ENCODE measurements at places on chromosomes 5 and 9. TPM values are rescaled to one million over a fixed set of nuclear protein-coding genes. Genes with fewer than 3 reads are reported as not detected.

PIP5K1B gene
- polyA plus RNA-seq = 54.0 TPM

MUSK gene
- polyA plus RNA-seq = 0.54 TPM

BTNL3 gene
- 121 TPM for polyA plus RNA-seq

LCN9 gene
- not detected for polyA plus RNA-seq

PRR7 gene
- 1.1 TPM for polyA plus RNA-seq

SLC25A2 gene
- 0.15 TPM for polyA plus RNA-seq

ICE1 gene
- polyA plus RNA-seq = 5.9 TPM

SPATA6L gene
- 8.5 TPM for polyA plus RNA-seq

PCDHGA8 gene
- polyA plus RNA-seq = not detected

DNA sequence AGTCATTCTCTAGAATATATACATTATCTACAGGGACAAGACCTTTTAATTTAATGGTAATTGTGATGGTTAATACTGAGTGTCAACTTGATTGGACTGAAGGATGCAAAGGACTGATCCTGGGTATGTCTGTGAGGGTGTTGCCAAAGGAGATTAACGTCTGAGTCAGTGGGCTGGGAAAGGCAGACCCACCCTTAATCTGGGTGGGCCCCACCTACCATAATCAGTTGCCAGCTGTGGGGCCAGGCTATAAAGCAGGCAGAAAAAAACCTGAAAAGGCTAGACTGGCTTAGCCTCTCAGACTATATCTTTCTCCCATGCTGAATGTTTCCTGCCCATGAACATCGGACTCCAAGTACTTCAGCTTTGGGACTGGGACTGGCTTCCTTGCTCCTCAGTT lies 112.2 kb upstream of the SMC2 start:
- DNase-seq = no peak

DNA sequence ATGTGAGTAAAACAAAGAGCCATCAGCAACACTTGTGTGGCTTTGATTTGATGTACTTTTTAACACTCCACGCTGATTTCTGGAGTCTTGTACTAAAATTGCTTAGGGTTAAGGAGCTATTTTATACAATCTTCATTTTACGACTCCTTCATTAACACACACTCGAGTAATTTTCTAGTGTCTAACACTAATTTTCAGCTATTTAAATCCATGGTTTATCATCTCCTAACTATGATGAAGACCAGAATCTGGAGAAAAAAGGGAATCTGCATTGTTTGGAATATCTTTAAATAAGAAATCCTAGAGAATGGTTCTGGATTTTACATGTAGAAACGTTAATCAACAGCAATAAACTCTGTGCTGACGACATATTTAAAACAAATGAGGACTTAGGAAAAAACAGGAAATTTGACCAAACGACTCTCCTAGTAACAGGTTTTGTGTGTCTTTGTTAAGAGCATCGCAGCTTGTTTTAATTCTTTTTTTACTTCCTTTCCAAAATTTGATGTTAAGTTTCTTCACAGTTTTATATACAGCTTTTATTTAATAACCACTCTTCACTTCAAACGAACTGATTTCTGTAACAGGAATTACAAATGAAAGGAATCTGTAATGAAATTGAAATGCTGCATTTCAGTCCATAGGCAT lies 138.5 kb downstream of the AOPEP start:
- DNase-seq = no peak

GRCh38 chr9:133260334-133261102 lies 14.5 kb downstream of the ABO start:
- DNase-seq = no peak

GRCh38 chr5:74619308-74619707 lies 21.2 kb downstream of the ENC1 start:
- DNase-seq = peak; percentile 57

- DNase-seq = no peak
Measured at GRCh38 chr9:6876195-6876894, 118.6 kb downstream of the KDM4C start.

- no peak for DNase-seq
Measured at GRCh38 chr9:129289131-129289731, 111.2 kb upstream of the IER5L start.

GRCh38 chr5:127375124-127375523 lies 84.5 kb downstream of the MEGF10 start:
- no peak for DNase-seq

DNA sequence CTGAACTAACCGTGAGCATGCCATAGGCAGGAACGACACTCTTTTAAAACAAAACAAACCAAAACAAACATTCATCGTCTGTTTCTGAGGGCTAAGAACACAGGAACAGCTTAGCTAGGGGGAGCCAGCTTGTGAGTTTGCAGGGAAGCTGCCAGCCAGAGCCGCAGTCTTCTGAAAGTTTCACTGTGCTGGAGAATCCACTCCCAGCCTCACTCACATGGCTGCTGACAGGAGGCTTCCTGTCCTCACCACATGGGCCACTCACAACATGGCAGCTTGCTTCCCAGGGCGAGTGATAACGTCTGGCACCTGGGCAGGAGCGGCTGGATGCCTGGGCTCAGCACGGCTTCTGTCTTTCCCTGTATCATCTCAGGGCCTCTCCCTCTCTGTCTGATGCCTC lies 275.2 kb downstream of the MSX2 start:
- DNase-seq = no peak

DNA sequence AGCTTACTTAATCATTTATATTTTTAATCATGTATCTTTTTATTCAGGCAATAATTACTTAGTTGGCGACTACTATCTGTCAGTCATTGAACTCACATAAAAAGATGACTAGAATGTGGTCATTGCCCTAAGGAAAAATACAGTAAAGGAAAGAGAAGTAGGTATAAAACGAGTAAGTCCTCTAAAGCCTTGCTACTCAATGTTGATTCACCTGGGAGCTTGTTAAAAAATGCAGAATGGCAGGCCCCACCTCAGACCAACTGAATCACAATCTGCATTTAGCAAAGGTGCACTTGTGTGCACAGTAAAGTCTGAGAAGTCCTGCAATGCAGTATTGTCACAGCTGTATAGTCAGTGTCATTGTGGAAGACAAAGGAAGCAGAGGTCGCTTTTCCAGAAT lies 592.4 kb downstream of the CSNK1G3 start:
- DNase-seq = no peak

GRCh38 chr5:129921204-129921603 lies 16.9 kb downstream of the CHSY3 start:
- no peak for DNase-seq

DNA sequence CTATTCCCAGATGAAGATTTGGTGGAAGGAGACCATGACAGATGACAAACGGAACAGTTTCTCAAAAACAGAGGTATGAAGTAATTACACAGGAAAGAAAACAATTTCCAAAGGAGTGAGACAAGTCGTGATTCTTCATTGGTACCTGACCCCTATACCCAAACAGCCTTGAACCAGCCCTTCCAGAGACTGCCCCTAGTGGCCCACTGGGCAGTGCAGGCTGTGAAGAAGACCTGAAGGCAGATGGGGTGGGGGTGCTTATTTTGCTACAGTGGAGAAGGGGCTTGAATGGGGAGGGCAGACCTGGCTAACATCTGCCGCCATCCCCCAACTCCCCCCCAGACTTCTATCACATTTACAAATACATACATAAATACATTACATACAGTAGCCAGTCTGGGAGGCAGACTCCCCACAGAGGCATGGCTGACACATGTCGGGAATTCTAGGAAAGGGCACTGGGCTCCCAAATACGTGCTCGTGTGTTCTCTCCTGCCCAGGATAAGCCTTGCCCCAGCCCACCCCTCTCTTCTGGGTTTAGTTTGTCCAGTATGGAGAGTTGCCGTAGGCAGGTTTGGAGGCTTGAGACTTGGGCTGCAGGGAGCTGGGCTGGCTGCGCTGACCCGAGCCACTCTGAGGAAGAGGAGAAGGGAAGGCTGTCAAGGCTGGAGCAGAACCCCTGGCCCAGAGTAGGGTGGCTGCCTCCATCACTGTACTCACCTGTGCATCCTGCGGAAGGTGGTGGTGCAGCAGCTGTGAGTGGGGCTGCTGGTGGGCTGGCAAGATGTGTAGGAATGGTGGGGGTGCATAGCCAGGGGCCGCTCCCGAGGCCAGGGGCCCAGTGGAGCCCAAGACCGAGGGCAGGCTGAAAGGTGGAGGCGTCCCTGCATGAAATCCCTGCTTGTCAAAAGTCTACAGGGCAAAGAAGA lies 105.3 kb downstream of the UBE2R2 start:
- peak; percentile 31 for DNase-seq

- no peak for DNase-seq
Measured at GRCh38 chr9:70069704-70070103, 26.1 kb downstream of the MAMDC2 start.

GRCh38 chr5:135211791-135212190 lies 177.8 kb upstream of the PITX1 start:
- no peak for DNase-seq

GRCh38 chr5:38607930-38608564 lies 51.6 kb upstream of the LIFR start:
- DNase-seq = no peak

All from small intestine (tissue), 16 donors.